SJSA1 (cell line): ENCODE measurements at places on chromosomes 16 and 17. TPM values are rescaled to one million over a fixed set of nuclear protein-coding genes. Genes with fewer than 3 reads are reported as not detected.

VWA3A gene
- total RNA-seq, result not detected in 2 replicates

RAB37 gene
- total RNA-seq, result 1.6 and 3.0 TPM in 2 replicates

DNA sequence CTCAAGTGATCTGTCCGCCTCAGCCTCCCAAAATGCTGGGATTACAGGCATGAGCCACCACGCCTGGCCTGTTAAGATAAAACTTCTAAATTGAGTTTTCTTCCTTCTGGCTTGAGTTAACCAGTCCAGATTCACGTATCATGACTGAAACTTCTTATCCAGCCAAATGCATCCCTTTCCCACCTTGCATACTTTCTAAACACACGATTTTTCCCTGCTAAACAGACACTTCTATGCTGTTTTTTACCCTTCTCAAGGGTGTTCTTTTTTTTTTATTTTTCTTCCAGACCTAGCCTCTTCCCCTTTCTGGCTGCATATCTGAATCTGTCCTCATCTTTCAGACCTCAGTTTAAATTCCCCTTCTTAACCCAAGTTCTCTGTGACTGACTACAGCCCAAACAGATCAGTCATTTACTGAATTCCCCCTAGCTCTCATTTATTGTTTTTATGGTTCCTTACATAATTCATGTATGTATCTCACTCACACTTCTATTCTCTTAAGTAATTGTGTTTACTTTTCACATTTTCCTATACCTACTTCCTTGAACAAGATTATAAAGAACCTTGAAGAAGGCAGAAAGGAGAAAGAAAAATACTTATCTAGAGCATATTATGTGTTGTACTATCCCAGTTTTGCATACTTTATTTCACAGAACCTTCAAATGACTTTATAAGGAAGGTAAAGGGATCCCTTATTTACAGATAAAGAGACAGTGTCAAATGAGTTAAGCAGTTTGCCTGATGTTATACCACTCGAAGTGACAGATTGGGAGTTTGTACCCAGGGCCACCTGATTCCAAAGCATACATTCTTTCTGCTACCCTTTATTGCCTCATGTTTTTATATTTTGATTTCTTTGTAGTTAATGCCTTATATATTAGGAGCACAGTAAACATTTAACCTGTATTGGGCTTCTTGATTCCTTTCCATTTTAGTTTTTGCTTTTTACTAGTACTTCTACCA is 5.2 kb downstream of the EVI2B start:
- DNase-seq, result no peak

EPX gene
- total RNA-seq, result not detected in 2 replicates

TBC1D3C gene
- total RNA-seq, result 0.13 TPM in 1 of 2 replicates, not detected in the other

DNA sequence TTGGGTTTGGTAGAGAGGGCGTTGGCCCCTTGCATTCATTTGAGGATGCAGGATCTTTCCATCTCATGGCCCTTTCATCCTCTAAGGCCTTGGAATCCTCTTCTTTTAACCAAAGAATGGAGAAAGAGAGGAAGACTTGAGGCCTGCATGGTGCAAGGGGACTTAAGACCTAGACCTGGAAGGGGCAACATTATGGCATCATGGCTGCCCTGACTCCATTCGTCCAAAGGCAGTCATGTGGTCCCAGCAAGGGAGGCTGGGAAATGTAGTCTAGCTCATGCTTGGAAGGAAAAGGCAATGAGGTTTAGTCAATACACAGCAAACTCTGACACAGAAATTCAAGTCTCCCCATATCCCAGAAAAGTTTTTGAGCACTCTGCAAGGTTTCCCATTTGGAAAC is 30.7 kb upstream of the CDRT4 start:
- no peak for DNase-seq

CD300LG gene
- total RNA-seq, result not detected in 2 replicates

DNA sequence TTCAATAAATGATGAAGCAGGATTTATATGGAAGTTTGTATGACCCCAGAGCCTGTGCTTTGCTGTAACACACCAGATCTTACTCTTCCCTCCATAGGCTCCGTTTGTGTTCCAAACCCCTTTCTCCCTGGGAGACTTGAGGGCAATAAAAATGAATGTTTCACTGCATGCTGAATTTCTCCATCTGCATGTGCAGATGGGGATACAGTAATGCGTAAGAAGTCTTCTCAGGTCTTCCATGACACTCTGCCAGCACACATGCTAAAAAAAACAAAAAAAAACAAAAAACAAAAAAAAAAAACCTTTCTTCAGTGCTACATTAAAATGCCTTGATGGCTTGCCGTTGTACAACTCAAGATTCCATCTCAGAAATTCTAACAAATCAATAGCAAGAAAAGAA is 170.2 kb upstream of the ANKFN1 start:
- DNase-seq, result no peak

- DNase-seq, result no peak
Observed at GRCh38 chr17:74386386-74386785, 19.1 kb downstream of the GPR142 start.

DYNLRB2 gene
- not detected in 2 replicates for total RNA-seq

GRCh38 chr17:32998111-32998886 is 6.7 kb downstream of the SPACA3 start:
- peak; percentile 77 for DNase-seq

GRCh38 chr17:20300436-20300934 is 166.9 kb downstream of the LGALS9B start:
- peak; percentile 83 for DNase-seq
